ENCODE measurements at places on chromosomes 12 and 14. TPM values are rescaled to one million over a fixed set of nuclear protein-coding genes. Genes with fewer than 3 reads are reported as not detected.

DNA sequence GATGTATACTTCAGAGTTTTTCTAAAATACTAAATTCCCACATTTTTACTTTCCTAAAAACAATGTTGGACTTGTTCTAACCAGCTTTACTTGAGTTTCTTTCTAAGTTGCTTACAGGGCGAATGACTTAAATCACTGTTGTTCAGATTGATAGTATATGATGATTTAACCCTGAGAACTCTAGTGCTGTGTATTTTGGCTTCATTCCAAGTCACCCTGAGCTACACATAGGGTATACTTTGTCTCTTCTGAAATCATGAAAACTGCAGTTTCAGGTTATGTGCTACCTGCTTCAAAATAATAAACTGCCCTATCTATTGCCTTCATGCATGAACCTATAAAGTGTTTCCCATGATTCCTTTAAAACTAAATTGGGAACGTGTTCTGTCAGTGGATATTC is 162.5 kb upstream of the PDE3A start:
- no peak for DNase-seq

- no peak for DNase-seq
Observed at GRCh38 chr12:981176-981828, 9.7 kb upstream of the ERC1 start.

- DNase-seq, result no peak
Observed at GRCh38 chr14:55772486-55772885, 192.5 kb downstream of the KTN1 start.

- no peak for DNase-seq
Observed at GRCh38 chr12:46131732-46132469, 136.9 kb downstream of the SLC38A1 start.

- DNase-seq, result no peak
Observed at GRCh38 chr12:77031745-77032144, 33.6 kb downstream of the E2F7 start.

DNA sequence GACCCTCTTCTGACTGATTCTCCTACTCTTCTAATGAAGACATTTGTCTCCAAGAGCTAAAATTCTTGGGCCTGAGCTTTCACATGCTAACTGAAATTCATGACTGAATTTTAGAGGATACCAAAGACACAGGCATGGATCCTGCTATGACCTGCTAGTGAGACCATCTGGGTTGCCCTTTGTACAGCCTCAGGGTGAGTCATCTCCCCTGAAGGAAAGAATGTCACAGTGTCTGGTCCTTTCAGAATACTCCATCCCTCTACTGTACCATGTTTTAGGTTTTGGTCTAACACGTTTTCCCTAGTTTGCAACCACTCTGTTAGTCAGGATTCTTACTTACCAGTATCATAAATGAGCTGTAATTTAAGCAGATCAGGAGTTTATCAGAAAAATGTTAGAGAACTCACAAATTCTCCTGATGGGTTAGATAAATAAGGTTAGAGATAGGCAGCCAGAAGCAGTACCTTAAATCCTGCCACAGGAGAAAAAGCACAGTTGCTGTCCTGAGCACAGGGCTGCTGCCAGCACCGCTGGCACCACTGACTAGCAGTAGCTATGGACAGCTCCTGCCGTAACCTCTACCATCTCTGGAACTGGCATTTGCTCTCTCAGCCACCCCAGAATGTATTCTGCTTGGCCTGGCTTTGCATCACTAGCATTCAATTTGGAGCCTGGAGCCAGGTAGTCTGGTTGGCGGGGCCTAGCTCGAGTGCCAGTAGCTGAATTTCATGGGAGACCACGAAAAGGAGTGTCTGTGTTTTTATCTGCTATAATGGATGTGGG is 127.6 kb downstream of the ANO6 start:
- DNase-seq, result peak; percentile 32

- no peak for DNase-seq
Observed at GRCh38 chr12:81207664-81208063, 129.8 kb downstream of the ACSS3 start.

DNA sequence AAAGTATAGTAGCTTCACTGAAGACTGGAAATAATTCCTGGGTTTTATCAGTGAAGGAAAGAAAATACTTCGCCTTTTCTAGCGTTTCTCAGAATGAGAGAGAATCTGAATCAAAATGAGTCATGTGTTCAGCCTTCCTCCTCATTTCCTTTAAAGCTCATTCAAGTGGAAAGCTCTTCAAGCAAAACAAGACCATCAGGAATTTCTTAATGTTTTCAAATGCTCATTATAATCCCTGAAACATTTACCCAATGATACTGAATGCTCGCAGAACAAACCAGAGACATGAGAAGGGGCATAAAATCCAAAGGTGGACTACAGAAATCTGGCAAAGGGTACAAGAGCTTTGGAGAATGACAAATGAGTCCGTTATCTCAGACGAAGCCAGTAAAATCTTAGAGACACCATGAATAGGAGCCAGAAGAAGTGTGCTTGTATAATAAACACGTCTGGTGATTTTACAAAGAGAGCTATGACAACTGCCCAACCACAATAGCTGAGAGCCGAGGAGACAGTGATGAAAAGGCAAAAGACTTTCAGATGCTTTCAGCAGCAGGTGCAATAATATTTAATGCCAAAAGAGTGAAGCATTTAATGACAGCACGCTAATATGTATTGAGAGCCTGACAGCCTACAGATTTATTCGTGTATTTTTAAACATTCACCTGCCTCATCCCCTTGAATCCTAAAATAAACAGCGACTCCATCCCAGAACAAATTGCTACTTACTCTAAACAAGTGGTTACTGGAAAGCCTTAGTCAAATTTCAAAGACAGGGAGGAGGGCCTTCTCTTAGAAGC is 19.0 kb downstream of the SPRING1 start:
- no peak for DNase-seq

DNA sequence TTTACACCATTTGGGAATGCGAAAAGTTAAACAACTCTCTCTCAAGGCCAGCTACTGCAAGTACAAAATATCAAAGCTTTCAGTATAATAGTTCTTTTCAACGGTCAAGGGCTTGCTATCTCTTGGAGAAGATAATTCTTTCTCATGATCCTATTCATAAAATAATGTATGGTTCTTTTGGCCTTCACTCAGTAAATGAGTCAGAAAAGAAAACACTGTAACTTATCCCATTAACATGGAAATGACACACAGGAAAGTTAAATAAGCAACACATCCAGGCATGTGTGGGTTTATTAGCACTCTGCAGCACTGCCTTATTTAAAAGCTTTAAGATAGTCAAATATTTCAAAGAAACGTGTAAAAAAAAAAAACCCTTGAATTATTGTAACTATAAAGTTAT is 36.9 kb downstream of the ZFC3H1 start:
- DNase-seq, result no peak

DNA sequence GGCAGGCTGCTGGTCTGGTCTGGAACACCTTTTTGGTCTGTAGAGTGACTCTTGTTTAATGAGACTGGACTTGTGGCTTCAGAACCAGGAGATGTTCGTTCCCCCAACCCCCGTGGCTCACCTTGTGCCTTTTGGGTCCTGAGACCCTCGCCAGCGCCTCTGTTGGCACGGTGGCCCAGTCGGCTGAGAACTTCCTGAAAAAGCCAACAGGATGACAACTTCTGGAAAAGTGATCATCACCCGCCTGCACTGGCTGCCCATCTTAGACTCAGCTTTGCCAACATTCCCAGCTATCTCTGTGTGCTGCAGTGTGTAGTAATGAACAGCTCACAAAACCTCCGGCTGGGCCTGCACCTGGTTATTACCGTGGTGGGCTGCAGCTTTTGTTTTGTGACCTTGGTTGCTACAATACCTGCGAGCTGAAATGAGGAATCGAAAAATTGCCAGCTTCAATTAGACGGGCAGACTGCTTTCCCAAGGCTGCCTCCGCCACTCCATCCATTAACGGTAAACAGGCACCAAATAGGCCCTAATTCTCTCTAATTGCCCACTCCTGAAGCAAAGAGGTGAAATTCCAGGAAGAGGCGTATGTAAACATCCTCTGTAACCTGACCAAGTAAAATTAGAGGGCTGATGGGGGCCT is 16.0 kb downstream of the MEG3 start:
- DNase-seq, result no peak

DNA sequence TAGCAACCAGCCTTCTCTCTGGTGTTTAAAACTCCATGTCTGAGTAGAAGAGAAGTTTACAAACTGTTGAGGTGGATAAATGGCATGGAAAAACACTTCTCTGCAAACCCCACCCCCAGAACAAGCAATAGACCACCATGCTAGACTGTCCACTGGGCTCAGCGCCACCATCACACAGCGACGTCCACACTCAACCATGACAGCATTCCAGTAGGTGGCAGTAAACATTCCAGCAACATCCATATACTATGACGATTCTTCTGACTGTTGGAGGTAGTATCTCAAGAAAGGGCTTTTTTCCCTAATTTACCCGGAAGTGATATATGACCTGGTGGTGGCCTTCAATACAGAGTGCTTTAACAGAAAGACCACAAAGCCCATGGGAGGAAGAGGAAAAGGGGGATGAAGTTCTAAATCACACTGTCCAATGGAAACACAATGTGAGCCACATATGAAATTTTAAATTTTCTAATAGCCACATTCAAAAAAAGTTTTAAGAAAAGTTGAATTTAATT is 152.2 kb downstream of the SLC15A4 start:
- no peak for DNase-seq

GRCh38 chr14:50062438-50063085 is 53.8 kb downstream of the VCPKMT start:
- no peak for DNase-seq

DNA sequence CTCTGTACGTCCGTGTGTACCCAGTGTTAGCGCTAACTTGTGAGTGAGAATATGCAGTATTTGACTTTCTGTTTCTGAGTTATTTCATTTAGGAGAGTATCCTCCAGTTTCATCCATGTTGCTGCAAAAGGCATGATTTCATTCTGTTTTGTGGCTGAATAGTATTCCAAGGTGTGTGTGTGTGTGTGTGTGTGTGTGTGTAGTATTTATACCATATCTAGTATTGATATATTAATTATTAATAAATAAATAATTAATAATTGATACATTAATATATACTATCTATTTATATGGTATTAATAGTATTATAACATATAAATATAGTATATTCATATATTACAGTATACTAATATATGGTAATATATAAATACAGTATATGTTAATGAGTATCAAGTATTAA is 101.8 kb upstream of the CCND2 start:
- no peak for DNase-seq

- no peak for DNase-seq
Observed at GRCh38 chr12:65536351-65536750, 257.9 kb downstream of the MSRB3 start.

- DNase-seq, result no peak
Observed at GRCh38 chr12:124809878-124810277, 53.8 kb downstream of the SCARB1 start.

DNA sequence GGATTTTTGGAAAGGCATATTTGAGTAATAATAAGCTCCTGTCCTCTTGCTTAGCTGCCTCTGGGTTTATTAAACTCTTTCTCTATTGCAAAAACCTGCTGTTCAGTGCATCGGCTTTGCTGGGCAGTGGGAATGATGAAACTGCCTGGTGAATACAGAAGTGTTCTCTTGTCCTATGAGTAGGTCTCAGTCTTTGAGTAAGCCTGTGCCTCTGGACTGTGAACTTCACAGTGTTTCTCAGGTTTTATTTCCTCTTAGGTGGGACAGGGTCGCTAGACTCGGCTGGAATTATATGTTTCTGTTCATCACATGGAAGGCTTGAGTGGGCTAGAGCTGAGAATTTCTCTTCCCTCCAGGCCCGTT is 46.4 kb downstream of the CRADD start:
- DNase-seq, result no peak

- DNase-seq, result no peak
Observed at GRCh38 chr14:99564926-99565259, 39.1 kb downstream of the CCDC85C start.

DNA sequence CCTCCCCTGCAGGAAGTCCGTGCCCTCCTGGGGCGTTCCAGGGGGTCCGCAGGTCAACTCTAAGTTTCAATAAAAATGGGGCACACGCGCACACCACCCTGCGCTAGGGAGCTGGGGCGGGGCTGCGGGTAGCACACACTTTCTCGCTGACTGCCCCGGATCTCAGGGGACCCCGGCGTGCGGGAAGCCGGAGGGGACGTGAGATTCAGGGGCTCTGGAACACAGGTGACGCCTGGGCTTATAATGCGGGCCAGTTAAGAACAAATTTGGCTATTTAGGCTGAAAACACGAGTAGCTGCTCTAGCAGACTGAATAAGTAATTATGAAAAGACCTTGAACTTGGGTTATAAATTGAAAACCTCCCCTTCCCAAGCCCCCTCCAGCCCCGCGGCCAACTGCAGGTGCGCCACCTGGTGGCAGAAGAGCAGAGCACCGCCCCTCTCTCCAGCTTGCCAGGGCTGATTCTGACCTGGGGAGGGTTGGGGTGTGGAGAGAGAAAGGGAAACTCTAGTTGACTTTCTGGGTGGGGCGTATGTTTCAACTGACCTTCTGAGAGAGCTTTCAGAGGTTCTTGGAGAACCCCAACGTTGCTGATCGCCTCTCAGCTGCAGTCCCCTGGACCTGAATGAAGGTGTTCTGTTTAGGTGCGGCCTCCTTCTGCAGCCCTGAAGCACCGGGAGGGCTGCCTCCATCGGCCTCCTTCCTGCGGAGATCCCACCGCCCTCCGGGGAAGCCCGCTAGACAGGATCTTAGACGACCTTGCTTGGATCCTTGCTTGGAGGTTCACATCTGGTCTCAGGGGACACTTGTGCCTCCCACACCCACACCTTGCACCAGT is 118.4 kb upstream of the EVL start:
- no peak for DNase-seq

- DNase-seq, result no peak
Observed at GRCh38 chr12:39538679-39539104, 80.9 kb downstream of the ABCD2 start.

GRCh38 chr14:22819151-22819988 is 4.1 kb upstream of the SLC7A7 start:
- DNase-seq, result peak; percentile 55

DNA sequence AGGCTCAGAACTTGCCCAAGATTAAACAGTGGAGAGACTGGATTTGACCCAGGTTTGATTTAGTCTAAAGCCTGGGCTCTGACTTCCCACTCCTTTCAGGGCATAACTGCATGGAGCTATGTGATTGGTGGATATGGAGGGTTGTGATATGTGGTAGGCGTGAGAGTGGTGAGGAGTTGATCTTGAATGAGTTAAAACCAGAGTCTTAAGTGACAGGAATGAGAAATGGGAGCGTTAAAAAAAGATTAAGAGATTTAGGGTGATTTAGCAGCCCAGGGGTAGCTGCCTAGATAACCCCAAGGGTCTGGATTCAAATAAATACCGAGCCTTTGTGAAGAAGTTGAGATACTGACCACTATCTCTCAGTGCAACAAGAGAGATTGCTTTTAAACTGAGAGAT is 8.4 kb downstream of the SYNDIG1L start:
- no peak for DNase-seq

- DNase-seq, result no peak
Observed at GRCh38 chr12:113201187-113202177, 16.0 kb downstream of the RITA1 start.

GRCh38 chr12:108950991-108951739 is 69.7 kb downstream of the SVOP start:
- DNase-seq, result peak; percentile 67

GRCh38 chr12:107397890-107398500 is 287.6 kb upstream of the PWP1 start:
- DNase-seq, result no peak

RNF212B gene
- not detected for total RNA-seq

SDR9C7 gene
- total RNA-seq, result not detected

CDH24 gene
- 2.1 TPM for total RNA-seq

OAS1 gene
- 4.8 TPM for total RNA-seq

GRIP1 gene
- total RNA-seq, result 0.47 TPM

KSR2 gene
- not detected for total RNA-seq

CLEC2A gene
- total RNA-seq, result not detected

RTN1 gene
- 0.80 TPM for total RNA-seq

KANSL2 gene
- total RNA-seq, result 23.1 TPM

RDH16 gene
- 0.19 TPM for total RNA-seq

CMKLR1 gene
- total RNA-seq, result 5.7 TPM

CFAP54 gene
- total RNA-seq, result 0.16 TPM

CHFR gene
- 14.4 TPM for total RNA-seq

TMEM233 gene
- 0.11 TPM for total RNA-seq
